HT1080 (cell line): ENCODE measurements at places on chromosomes 2 and 18. TPM values are rescaled to one million over a fixed set of nuclear protein-coding genes. Genes with fewer than 3 reads are reported as not detected.

GRCh38 chr2:168403736-168404135 lies 52.3 kb upstream of the CERS6 start:
- DNase-seq, result no peak

- no peak for DNase-seq
Measured at GRCh38 chr18:12397254-12397653, 10.5 kb upstream of the PRELID3A start.

- no peak for DNase-seq
Measured at GRCh38 chr2:201262718-201263117, 2.4 kb downstream of the CASP8 start.

DNA sequence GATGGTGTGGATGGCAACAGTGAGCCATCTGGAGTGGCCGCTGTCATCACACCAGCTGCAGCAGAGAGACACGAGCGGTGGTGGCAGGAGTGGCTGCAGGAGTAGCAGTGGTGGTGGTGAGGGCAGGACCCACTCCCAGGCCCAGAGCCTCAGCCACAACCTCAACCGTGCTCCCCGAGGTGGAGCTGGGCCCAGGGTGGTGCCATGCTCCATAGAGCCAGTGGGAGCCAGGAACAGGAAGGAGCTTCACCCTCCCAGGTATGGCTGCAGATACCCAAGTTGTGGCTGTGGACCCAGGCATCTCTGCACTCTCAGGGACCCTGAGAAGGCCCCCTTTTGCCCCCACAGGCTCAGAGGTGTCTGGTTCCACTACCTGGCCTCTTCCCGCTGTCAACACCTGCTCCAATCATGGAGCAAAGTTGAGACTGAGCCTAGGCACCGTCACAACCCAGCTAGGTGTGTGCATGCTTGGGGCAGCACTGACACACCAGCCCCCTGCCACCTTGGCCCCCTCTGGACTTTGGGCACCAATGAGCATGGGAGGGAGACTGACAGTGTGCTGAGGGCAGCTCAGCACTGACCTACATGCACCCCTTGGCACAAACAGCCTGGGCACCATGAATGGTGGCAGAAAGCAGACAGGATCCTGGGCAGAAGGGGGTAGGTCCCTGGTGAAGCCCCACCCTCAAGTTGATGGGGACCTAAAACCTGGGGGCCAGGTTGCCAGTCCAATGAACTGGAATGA lies 188.9 kb downstream of the NDUFA10 start:
- no peak for DNase-seq

- no peak for DNase-seq
Measured at GRCh38 chr2:52335727-52336126, 1303.8 kb upstream of the NRXN1 start.

- peak; percentile 40 for DNase-seq
Measured at GRCh38 chr2:159968279-159968900, 94.0 kb downstream of the PLA2R1 start.

- no peak for DNase-seq
Measured at GRCh38 chr2:156332284-156332533, 312 bp downstream of the NR4A2 start.

GRCh38 chr2:2740238-2740775 lies 409.2 kb upstream of the MYT1L start:
- DNase-seq, result no peak

GRCh38 chr2:62217970-62218369 lies 22.1 kb downstream of the B3GNT2 start:
- no peak for DNase-seq

DNA sequence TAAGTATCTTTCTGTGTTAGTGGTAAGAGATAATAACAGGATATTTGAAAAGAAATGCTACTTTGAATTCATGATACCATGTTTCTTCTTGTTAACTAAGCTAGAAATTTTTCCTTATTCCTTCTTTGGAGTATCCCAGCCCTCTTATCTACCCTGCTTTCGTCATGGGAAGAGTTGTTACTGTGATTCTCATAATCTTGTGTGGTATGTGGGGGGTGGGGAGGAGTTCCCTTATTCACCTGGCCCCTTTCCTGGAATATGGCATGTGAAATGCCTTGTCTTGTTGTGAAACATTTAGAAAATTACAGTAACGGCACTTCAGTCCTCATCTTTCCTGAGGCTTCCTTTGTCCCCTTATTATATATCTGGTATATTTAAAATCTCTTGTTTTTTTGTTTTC lies 129.9 kb downstream of the NCOA1 start:
- DNase-seq, result no peak

- no peak for DNase-seq
Measured at GRCh38 chr2:233480490-233481202, 85.9 kb downstream of the USP40 start.

DNA sequence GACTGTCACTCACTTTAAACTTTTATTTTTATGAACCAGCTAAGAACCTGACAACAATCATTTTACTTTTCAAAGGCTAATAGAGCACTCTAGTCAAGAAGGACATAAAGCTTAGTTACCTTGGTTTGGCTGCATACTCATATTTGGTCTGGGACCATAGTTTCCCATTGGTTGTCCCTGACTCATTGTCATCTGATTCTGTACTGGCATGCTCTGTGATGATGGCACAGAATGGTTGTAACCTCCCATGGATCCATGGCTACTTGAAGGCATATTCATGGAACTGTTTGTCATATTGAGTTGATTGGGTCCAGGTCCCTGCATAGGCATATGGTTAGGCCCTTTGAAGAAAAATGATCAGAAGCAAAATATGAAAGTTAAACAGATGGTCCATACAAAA lies 37.9 kb downstream of the SS18 start:
- peak; percentile 37 for DNase-seq

ABCG8 gene
- not detected in 2 replicates for total RNA-seq

TBC1D8 gene
- 4.1 and 7.5 TPM in 2 replicates for total RNA-seq

RND3 gene
- total RNA-seq, result 44.9 and 62.6 TPM in 2 replicates

CLEC4F gene
- not detected in 2 replicates for total RNA-seq
